Stimulated activated CD4-positive, alpha-beta T cell treated with anti-CD3 and anti-CD28 coated beads, Interleukin-2, amount 100 ng/mL, for 24 hours (primary cell): ENCODE measurements at places on chromosomes 5 and 9.

DNA sequence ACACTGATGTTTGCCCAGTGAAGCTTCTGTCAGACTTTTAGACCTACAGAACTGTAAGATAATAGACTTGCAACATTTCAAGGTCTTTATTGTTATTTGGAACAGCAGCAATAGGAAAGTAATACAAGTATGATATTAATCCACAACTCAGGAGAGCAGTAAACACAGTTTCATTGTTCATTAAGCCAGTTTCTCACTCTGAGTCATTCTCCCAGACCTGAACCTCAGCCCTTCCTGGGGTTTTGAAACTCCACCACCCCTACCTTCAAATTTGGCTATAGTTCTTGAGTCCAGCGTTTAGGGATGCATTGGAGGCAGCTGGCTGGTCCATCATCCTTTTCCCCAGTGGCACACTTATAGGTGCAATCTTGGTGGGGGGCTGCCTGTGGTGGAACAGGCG lies 203.2 kb downstream of the RAB3C start:
- no peak for DNase-seq

- no peak for DNase-seq
Measured at GRCh38 chr9:130064621-130065020, 10.9 kb downstream of the GPR107 start.

GRCh38 chr9:98563988-98564387 lies 144.7 kb downstream of the GABBR2 start:
- no peak for DNase-seq

GRCh38 chr9:123435471-123435870 lies 79.5 kb downstream of the CRB2 start:
- no peak for DNase-seq

DNA sequence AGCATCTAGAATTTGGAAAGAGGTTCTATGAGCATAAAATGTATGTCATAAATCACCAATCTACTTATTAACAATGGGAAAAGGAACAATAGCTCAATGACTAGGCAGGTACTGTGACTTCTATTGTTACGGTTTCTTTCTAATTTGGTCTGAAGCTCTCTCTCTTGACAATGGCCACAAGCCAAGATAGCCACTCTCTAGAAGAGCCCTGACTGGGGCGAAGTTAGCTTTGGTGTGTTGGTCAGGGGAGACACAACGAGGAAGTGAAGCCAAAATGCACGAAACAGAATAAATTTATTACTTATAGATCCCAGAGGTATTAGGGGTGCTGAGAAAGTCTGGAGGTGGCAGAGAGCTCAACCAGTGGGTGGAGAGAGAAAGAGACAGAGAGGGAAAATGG lies 9.4 kb upstream of the RAD23B start:
- DNase-seq, result no peak

DNA sequence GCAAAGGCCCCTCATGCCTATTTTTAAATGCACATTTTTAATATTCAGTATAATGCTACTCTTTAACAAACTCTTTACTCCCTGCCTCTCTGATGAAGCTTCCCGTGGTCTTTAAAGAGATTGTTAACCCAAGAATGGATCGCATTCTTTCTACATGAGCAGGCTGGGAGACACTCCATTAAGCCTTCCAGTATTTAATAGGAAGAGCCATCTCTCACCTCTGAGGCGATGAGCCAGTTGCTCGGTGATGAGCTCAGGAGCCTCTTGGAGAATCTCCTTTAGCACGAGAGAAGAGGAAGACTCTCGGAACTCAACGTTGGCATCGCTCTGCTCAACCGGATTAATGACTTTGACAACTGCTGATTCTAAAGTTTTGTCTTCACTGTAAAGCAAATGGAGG lies 59.6 kb downstream of the PRUNE2 start:
- DNase-seq, result no peak

GRCh38 chr5:27473307-27474046 lies 435.1 kb upstream of the CDH9 start:
- no peak for DNase-seq

GRCh38 chr9:3534614-3535404 lies 9.0 kb upstream of the RFX3 start:
- DNase-seq, result no peak

DNA sequence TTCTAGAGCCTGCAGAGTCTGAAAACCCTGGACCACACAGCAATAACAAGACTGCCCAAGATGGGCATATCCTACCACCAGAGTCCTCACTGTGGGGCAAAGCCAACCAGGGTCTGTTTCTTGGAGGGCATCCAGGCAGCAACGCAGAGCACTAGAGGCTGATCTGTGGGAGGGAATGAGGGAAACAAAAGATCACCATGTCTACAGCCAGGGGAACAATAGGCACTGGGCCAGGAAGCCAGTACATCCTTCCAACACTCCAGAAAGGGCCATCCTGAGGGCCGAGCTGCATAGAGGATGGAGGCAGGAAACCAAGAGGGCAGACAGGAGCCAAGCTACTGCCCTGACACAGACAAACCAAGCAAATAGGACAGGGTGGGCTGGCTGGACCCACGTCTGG lies 416.1 kb upstream of the IRX4 start:
- no peak for DNase-seq

DNA sequence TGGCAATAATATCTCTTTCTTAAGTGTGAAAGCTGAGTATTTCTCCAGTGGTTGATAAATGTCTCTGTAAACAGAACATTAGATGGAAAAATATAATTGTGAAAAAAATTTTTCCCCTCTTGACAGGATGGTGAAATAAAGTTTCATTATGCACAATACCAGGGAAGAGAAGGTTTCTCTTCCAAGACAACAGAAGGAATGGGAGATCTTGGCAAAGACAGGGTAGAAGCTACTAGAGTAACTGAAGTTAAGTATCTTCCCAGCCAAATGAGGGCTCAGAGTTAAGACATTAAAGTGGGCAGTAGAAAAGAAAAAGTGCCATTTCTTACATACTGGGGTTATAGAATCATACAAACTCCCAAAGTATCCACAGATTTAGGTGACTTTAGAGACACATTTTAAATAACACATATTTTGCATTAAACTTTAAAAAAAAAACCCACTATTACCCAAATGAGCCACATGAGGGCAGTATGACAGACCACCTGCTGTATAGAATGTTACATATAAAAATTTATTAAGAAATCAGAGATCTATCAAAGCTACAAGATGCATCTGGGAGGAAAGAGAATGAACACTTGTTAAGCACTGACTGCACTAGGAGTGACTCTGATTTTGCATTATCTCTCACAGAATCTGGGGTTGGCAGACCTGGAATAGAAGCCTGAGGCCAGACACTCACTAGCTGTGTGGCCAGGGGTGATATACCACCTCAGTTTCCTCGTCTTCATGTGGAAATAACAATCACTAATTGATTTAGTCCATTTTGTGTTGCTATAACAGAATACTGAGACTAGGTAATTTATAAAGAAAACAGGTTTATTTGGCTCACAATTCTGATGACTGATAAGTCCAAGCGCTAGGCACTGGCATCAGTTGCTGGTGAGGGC lies 98.5 kb downstream of the ARSB start:
- no peak for DNase-seq

GRCh38 chr9:98726735-98727134 lies 18.0 kb upstream of the GABBR2 start:
- DNase-seq, result no peak

DNA sequence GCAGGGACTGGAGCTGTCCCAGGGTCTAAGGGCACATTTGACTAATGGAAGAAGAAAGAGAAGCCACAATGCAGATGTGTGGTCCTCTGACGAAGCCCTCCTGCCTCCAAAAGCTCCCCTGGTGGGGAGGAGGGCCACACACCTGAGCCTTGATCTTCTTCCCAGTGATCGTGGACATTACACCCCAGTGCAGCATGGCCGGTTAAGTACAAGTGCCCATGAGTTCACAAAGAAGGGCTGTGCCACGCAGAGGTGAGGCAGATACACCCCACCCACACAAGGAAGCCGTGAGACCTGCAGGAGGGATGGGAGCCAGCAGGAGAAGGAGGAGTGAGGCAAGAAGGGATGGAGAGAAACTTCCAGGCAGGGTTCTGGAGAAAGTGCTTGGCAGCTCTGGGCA lies 199.0 kb upstream of the MVB12B start:
- no peak for DNase-seq

DNA sequence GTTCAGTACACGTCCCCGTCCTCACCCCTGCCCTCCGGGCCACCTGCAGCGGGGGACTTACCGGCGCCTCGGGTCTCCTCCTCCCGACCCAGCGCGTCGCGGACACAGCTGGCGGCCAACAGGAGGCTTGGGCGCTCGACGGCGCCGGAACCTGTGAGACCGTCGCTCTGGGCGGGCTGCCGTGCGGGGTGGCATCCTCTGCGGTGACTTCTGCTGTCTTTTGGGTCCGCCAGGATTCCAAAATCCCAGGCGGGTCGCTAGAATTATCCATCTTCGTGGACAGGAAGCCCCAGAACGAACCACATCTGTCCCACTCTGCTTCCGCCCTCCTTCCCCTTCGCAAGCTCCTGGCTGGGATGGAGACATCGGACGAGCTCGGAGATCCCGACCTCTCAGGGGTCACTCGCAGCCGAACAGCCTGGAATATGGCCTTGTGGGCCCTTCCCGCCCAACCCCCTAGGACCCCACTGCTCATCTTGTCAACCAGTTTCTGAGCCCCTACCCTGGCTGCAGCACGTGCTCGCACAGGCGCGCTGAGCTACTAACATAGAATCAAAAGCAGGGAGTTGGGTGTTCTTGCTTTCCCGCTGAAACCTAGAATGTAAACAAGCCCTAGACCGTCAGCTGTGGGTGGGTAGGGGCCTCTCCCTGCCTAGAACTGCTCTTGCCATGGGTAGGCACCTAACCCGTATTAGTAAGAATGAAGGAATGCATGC lies 947 bp upstream of the MARCHF3 start:
- DNase-seq, result peak; percentile 40

GRCh38 chr9:113531919-113532808 lies 68.6 kb downstream of the RGS3 start:
- DNase-seq, result no peak

DNA sequence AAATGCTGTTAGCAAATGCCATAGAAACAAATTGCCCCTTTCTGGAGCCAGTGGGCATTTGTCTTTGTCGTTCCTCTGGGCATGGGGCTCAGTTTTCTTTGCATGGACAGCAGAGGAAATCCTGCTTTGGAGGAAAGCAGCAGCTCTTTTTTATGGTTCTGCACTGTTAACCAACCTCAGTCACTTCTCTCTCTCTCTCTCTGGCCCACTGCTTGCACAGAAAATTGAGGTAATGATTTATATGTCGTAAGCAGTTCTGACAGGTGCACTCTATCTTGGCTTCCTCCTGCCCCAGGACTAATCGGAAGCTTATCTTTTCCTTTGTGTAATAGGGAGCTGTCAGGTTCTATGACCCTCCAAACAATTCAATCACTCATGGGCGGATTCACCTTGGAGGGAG lies 159.6 kb upstream of the GPR151 start:
- DNase-seq, result no peak

- DNase-seq, result no peak
Measured at GRCh38 chr9:116377179-116377798, 223.7 kb downstream of the PAPPA start.

GRCh38 chr5:93793159-93793781 lies 51.9 kb upstream of the POU5F2 start:
- no peak for DNase-seq

DNA sequence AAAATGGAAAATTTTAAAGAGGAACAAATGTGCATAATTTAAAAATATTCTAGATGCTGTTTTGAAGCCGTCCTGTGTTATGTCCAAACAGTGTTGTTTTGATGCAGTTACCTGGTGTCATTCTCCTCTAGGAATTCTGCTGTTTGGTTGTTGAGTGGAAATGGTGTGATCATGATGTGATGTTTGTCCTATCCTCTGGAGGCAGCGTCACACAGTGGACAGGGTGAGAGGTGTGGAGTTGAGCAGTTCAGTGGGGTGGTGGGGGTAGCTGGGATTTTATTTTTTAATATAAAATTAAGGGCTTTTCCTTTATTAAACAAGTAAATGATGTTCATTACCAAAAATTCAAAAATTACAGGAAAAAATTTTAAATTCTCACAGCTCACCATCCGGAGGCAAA lies 31.2 kb downstream of the PRDM6 start:
- no peak for DNase-seq

DNA sequence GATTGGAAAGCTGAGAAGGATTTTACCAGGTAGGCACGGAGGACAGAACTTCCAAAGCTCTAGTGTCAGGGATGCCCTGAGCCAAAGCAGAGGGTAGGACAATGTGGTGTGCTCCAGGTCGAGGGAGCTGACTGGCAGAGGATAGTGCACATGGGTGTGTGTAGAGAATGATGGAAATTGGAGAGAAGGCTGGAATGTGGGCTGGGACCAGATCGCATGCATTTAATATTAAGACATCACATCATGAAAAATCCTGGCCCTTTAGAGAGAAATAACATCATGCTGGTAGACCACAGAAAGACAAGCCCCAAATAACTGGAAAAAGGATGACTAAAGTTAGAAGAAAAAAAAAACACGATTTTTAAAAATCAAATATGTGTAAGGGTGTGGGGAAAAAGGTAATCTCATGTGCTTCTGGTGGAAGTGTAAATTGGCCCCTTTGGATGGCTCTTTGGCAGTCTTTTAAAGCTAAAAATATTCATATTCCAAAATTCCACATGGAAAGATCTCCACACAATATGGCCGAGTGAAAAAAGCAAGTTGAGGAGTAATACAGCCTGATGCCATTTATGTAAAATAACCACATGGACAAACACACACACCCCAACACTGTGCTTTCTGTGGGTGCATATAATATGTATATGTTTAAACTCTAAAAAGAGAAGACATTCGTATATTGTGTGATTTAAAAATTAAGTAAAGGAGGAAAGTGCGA lies 67.0 kb upstream of the TGFBR1 start:
- DNase-seq, result no peak

DNA sequence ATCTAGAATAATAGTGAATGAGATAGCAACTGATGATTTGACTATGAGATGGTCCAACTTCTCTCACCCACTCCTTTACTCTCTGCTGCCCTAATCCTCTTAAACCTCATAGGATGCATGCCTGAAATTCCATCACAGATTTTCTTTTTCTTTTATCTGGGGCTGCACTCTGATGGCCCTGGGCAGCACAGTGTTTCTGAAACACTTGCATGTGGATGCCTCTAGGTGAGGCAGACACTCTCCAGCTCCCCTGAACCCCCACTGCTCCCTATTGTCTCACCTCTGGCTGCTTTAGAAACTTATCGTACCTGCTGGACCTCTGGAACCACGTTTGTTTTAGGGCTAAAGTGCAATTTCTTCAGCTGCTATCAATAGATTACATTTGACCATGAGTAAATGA lies 67.5 kb downstream of the HTR4 start:
- DNase-seq, result no peak

DNA sequence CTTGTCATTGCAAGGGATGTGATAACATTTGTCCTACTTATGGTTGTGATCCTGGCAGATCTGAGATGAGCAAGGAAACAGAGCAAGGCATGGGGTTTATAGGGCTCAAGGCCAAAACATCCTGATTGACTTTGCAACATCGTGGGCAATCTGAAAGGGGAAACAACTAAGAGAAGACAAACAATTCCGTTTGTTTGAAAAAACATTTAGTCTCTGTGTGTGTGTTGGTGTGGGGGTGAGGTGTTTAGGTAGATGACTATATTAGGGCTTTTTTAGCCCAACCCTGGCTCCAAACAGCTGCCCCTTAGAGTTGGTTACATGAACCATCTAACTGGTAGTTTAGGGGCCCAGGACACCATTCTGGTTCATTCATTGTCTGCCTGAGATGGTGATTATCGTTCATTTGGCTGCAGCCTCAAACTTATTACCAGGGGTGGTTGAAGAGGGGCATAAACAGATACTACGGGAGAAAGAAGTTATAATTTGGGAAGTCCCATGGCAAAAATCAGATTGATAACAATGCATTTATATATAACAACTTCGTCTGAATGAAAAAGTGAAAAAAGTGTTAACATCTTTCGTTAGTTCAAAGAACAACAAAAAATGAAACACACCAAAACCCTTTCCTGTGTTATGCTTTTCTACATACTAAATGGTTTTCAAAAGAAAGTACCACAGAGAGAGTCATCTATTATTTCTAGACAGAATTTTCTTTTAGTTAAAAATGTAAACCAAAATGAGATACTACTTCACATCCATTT lies 5.7 kb downstream of the FYB1 start:
- DNase-seq, result no peak
